ENCODE measurements at places on chromosomes 6 and 20.

DNA sequence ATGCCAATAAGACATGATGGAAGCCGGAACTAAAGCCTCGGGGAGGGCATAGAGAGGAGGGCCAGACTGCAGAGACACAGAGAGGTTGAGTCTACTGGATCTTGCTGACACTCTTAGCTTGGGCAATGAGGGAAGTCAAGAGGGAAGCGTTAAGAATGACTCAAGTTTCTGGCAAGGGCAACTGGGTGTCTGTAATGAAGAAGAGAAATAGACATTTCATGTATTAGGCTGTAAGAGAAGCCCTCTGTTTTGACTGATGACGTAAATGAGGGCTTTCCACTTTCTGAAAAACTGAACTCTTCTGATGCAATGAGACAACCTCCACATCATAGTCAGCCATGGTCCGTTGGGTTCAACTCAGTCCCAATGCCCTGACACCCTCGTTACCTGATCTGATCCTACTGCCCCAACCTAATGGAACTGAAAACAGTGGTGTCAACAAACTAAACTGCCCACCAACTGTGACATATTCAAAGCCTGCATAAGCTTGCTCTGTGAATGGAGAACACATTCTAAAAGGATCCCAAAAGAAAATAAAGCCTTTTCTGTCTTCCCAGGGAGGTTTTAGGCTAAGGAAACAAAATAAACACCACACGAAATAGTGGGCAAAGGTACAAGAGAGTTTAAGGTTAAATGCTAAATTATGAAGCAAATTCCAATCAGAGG is 45.8 kb upstream of the PNRC1 start:
- DNase-seq = no peak

DNA sequence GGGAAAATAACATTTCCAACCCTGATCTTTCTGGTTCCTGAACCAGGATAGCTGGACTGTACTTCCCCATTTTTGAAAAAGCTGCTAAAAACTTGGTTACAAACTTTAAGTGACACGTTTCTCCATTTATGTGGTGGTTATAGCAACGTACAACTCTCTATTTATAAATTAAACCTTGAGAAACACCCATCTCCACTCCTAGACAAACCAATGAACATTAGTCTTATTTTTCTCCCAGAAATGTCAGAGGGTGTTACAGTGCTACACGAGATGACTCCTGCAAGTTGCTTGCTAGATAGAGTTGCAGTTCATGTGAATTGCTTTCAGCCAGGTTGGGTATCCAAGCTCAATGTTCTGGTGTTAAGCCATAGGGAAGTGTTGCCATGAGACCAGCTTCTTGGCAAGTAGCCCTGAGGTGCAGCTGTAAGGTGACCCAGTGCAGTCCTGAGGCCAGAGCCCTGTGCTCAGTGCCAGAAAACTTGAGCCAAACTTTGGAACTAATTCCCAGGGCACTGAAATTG is 51.3 kb upstream of the REV3L start:
- DNase-seq = no peak

DNA sequence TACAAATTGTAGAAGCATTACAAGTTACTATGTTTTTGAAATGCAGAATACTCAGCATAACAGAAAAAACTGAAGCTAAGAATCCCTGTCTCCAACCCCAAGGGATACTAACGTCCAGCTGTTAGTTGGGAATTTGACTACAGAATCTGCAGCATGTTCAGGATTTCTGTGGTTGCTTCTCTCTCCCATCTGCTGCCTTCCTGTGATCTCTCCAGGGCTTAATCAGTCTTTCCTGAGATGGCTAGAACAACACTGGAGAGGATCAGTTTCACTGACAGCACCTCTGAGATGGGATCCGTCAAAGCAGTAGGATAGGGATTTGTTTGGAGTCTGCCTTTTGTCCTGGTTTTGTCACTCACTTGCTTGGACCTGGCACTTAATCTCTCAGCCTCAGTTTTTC is 73.3 kb upstream of the NUP153 start:
- DNase-seq = no peak

DNA sequence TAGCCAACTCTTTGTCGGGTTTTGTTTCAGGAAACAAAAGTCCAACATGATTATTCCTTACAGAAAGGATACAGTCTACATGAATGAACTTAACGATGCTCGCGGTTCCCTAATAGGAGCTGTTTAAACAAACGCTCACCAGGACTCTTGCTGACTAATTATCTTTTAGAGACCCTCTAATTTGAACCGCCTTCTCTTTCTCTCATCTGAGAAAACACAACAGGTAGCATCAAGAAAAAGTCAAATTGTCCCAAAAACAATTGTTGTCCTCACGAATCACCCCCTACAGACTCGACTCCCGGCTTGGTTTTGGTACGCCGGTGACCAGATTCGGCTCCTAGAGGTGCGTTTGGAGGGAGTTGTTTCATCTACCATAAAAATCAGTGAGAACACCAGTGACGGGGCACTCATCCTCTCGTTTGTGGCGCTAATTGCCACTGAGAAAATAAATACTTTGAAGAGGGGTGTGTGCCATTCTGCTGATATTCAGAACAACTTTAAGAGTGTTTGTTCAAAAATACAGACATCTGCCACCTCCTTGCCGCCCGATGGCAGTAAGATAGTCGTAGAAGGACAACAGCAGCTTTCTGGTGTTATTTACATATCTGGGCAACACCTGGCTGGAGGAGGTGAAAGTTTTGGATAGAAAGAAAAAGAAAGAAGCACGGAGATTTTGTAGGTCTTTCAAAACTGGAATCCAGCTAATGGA is 1.1 kb upstream of the SIM1 start:
- no peak for DNase-seq

DNA sequence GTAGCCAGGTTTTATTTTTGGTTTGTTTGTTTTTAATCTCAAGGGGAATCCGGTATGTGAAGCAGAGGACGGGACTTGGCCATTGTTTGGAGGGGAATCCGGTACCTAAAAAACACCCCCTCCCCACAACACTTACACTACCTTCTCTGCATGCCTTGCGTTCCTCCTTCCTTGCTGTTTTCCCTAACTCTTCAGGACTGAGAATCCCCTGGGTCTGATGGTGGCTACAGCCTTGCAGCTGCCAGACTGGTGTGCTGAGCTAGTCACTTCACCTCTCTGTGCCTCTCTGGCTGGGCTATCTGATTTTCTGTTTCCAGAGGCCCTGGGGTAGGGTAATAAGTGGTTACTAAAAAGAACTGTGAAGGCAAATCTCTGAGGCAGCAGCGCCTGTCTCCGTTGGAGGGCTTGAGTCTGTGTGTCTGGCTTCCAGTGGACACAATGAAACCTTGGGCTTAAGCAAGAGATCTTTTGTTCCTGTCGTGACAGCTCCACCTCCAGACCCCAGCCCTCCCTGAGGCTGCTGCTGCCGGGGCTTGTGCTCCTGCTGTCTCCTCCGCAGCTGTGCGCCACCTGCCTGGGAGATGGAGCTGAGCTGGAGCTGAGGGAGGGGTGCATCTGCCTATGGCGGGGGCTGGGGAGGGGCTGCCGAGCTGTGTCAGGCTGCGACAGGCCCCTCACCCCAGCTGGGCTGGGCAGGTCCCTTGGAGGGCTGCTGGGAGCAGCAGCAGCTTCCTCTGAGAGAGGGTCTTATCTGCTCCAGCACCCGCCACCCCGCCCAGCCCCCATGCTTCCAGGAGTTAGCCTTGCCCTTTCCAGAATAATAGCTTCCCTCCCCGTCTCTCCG is 65.8 kb upstream of the CCDC167 start:
- no peak for DNase-seq

- DNase-seq = no peak
These were observed 435.4 kb upstream of the KHDRBS2 start for GRCh38 chr6:62721408-62721807.

GRCh38 chr20:16349523-16350260 is 223.6 kb downstream of the KIF16B start:
- peak; percentile 14 for DNase-seq

GRCh38 chr6:148827416-148828045 is 80.7 kb downstream of the UST start:
- no peak for DNase-seq

DNA sequence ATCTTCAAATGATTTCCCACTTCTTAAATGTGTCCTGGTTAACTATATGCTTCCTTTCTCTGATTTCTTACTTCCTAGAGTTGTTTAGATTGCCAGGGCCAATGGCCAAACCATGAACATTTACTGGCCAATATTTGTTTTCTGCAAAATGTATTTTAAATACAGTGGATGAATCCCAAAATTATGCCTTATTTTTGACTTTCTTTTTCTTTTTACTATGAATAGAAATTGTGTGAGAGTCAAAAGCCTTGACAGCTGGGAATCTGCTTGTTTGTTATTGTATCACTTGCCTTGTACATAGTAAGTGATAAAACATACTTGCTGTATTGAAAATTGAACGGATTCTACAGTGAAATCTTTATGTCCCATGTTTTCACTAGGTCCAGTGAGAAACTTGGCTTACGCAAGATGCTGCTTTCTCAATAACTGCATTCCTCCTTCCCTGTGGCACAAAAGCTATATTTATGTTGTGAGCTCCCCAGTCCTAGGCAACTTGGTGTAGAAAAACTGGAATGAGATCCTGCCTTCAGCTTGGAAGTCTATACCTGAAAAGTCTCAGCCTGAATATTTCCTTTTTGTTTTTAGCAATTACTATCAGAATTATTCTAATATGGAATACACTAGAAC is 295.2 kb downstream of the EPHA7 start:
- DNase-seq = no peak

DNA sequence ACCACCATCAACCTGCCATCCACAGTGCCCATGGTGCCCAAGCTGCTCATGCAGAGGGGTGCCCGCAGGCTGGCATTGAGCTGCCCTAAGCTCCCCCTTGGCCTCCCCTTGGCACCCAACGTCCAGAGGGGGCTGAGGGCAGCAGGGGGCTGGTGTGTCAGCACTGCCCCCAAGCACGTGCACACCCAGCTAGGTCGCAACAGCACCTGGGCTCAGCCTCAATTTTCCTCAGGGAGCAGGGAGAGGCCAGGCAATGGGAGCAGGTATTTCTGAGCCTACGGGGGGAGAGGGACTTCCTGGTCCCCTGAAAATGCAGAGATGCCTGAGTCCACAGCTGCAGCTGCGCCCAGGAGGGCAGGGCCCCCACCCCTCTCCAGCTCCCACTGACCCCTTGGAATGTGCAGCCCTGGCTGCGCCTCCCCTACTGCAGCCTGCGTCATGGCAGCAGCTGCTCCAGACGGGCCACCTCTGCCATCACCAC is 204.2 kb downstream of the ANKRD60 start:
- DNase-seq = no peak

- DNase-seq = peak; percentile 60
These were observed 3.5 kb downstream of the PIGT start for GRCh38 chr20:45419188-45420091.

DNA sequence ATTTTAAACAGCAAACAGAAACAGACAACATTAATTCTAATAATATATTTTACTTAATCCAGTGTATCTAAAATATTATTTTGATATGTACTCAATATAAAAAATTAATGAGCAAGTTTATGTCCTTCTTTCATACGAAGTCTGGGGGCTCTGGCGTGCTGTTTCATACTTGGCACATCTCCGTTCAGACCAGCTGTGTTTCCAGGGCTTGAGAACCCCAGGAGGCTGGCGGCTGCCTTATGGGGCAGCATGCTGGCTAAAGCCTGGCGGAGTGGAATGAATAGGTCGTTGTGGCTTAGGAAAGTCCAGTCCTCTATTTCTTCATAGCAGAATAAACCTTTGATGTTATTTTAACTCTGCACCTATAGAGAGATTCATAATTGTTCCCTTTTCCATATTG is 43.3 kb downstream of the DUSP22 start:
- DNase-seq = no peak
